ENCODE measurements at places on chromosomes 6 and 20. TPM values are rescaled to one million over a fixed set of nuclear protein-coding genes. Genes with fewer than 3 reads are reported as not detected.

DNA sequence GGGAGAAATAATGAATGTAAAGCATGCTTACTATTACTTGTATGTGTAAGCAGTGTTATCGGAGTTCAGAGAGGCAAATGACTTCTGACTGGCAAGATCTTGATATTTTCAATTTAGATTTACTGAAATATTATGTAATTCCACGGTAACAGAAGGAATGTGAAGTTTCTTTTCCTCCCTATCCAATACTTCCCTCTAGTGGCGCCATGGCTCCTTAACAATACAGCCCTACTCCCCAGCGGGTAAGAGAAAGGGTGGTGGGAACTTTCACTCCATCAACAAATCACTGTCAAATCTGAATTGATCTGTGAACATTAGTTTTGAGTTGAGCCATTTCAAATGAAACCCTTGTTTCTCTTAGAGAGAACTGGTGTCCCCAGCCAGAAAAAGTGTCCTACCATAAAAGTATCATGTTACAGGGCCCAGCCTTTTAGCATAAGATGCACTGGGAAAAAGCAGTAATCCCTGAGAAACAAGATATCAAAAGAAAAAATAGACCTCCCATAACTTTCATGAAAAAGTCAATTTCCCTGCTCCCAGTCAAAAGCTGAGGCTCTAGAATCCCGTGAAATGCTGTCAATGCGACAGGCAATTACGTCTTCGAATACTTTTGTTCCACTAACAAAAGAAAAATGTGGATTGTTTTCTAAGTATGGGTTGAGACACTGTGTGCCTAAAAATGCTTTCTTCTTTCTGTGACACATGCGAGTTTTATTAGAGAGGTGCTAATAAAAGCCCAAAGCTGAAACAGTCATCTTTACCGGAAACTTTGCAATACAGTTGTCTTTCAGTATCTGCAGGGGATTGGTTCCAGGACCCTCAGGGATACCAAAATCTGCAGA is 12.9 kb downstream of the COX7A2 start:
- peak; percentile 57 for DNase-seq

DNA sequence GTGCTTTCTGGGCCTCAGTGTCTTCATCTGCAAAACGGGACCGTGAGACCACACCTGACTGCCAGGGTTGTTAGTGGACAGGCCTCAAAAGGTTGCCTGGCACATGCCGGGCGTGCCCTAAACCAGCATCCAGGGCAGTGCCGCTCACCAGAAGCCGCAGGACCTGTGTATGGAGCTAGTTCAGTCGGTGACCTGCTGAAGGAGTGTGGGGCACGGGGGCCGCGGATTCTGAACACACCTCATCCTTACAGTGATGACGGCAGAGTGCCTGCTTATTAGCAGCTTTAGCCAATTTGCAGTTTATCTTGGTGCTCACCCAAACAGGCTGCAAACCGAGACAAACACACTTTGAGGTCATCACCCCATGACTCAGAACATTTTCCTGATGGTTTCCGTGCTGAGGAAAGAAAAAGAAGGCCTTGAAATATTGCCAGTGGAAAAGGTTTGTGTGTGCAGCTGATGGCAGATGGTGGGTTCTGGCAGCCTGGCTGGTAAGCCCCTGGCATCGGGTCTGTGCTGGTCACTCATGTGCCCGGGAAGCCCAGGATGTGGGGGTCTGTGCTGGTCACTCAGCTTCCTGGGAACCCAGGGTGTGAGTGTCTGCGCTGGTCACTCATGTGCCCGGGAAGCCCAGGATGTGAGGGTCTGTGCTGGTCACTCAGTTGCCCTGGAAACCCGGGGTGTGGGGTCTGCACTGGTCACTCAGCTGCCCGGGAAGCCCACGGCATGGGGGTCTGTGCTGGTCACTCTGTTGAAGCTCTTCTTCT is 153.8 kb downstream of the ERMARD start:
- DNase-seq, result no peak

- DNase-seq, result no peak
These were observed 587.9 kb upstream of the FLRT3 start for GRCh38 chr20:14925300-14925699.

SEL1L2 gene
- total RNA-seq, result not detected

DNA sequence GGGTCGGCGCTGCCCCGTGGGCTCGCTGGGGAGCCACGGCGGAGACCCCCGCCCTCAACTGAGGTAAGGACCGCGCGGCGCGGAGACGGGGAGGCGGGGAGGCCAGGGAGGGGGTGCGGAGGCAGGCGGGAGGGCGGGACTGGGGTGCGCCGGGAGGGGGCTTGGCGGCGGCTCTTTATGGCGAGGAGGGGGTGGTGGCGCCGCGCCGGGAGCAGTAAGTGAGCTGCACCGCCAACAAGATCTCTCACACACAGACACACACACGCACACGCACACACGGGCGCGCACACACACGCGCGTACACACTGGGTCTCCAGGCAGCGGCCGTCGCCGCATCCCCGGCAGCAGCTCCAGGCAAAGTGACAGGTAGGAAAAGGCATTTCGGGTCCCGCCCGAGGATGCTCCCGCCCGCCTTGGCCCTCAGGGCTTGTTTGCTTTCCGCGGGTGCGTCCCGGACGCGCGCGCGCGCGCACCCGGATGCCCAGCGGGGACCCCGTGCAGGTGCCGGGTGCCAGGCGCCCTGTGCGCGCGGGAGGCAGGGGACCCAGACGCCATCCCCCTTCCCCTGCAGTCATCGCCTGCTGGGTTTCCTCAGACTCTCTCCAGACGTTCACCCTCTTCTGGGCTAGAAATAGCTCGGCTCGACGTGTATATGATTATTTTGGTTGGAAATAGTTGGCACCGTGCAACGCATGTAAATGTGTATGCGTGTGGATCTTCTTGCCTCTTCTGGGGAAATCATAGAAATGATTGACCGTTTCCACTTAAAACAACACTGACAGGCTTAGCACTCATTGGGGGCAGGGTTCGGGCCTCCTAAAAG is at the start of gene PLCB4:
TSS of gene PLCB4 (plus strand) at position 247 of the 823 bp plus-strand sequence. CDS start 238,728 bp downstream, outside the sequence.
- peak; percentile 83 for DNase-seq

KCNS1 gene
- 0.73 TPM for total RNA-seq

DNA sequence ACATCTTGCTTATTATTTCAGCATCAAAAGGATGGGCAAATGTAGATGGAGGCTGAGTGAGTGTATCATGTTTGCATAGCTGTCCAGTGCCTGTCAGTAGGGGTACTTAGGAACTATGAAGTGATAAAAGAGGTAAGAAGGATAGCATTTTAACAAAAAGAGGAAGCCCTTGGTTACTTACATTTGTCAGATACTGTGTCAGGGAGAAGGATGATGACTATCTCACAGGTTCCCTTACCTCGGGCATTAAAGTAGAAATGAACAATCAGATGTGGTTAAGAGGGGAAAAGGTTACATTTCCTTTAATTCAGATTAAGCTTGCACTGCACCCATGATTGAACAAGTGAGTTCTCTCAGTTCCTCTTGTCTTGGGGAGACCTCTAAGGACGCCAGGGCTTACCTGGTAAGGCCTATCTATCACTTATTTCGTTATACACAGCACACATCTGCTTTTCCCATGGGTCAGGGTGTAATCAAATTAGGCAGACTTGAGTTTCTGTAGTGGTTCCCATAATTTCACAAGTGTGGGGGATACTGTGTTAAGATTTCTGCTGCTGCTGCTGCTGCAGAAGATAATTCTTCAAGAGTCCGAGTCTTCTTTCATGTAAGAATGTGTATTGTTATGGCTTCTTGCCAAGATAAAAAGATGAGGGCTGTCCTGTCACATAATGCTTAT is 4.5 kb downstream of the FOXO3 start:
- DNase-seq, result no peak

- DNase-seq, result no peak
These were observed 61.9 kb upstream of the NRSN1 start for GRCh38 chr6:24064106-24064505.

GRCh38 chr6:13462458-13463327 is 24.7 kb downstream of the GFOD1 start:
- no peak for DNase-seq

POFUT1 gene
- total RNA-seq, result 73.4 TPM

ADGRF5 gene
- 0.26 TPM for total RNA-seq

GRCh38 chr6:162750776-162751175 is 23.0 kb downstream of the PACRG start:
- no peak for DNase-seq

- no peak for DNase-seq
These were observed 78.2 kb downstream of the LAMA4 start for GRCh38 chr6:112176175-112176574.

DNA sequence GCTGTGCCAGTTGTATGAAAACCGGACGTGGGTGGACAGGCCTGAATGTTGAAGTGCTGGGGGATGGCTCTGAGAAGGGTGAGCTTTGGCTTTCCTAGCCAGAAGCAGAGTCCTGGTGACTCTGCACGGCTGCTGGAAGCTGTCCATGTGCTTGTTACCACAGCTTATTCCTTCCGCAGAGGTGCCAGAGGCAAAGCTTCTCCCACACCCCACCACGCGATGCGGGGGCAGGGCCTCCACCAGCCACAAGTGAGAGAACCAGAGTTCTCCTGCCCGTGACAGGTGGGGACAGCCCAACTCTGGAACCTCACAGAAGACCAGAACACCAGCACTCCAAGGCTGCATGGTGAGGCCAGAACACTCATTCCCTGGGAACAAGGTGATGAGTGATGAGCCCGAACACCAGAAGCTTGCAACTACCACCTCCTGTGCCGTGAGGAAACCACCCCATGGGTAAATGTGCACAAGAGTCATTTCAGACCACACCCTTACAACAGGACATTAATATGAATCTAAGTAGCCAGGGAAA is 36.7 kb downstream of the JAG1 start:
- DNase-seq, result no peak

- DNase-seq, result no peak
These were observed 36.9 kb upstream of the TBX18 start for GRCh38 chr6:84801250-84801649.

- no peak for DNase-seq
These were observed 58.2 kb downstream of the SPACA1 start for GRCh38 chr6:88105741-88106340.

EYA4 gene
- total RNA-seq, result not detected

KIFC1 gene
- 38.9 TPM for total RNA-seq

GRCh38 chr6:164928057-164928727 is 381.2 kb downstream of the C6orf118 start:
- DNase-seq, result no peak

GRCh38 chr20:25452333-25452732 is 44.9 kb downstream of the GINS1 start:
- DNase-seq, result no peak

RGS17 gene
- 0.28 TPM for total RNA-seq

GRCh38 chr20:9555781-9556180 is 41.4 kb downstream of the LAMP5 start:
- peak; percentile 26 for DNase-seq

DNA sequence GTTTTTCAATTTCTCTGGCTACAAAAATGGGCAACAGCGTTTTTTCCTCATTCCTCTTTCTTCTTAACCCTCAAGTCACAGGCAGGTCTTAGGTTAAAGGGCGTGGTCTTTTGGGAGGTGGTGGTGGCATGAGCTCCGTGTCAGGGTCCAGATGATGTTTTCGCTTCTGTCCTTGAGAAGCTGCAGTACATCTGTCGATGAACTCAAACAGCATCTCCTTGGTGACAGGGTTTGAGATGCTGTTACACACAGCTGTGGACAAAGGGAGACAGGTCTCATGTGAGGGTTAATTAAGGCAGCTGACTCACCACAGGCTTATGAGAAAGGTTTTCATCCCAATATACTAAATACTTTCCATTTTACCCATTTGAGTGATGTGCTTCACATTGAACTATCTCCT is 350.8 kb downstream of the RNGTT start:
- DNase-seq, result no peak

GRCh38 chr6:119196715-119197114 is 118.3 kb upstream of the FAM184A start:
- DNase-seq, result no peak
